ENCODE measurements at places on chromosomes 7 and 10.

- no peak for DNase-seq
These were observed 16.7 kb upstream of the FRA10AC1 start for GRCh38 chr10:93718937-93719725.

GRCh38 chr7:76201732-76202665, at the start of gene SRRM3:
Gene SRRM3, plus strand, starts transcription at chr7:76201896. Its CDS starts 33,171 bp downstream, at chr7:76235067.
- peak; percentile 87 for DNase-seq

DNA sequence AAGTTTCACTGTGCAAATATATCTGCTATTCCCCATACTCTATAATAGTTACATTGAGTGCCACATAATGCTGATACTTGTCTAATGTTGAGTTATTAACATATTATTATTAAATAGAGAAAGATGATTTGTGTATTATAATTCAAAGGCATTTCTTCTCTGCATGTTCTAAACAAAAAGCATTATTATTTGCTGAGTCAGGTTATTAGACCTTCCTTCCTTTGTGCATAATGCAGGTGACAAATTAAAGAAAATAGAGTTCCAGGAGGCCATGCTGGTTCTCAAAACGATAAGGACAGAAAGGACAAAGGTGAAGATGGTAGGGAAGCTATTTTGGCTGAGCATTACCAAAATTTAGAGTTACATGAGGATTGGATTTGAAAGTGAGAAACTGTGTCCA, 85.4 kb upstream of the CYP2C9 start:
- DNase-seq, result no peak

DNA sequence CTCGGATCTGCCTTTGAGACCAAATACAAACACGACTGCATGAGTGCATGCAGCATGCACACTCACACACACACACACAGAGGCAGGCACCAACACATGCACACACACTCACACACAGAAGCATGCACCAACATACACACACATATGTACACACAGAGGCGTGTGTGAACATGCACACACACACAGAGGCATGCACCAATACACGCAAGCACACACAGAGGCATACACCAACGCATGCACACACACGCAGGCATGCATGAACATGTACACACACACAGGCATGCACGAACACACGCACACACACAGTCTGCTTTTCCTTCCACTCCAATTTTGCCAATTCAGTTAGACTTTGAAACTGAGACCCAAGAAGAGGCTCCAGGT, 67.3 kb upstream of the COL13A1 start:
- no peak for DNase-seq

- no peak for DNase-seq
These were observed 84.8 kb downstream of the ANLN start for GRCh38 chr7:36474283-36475010.

DNA sequence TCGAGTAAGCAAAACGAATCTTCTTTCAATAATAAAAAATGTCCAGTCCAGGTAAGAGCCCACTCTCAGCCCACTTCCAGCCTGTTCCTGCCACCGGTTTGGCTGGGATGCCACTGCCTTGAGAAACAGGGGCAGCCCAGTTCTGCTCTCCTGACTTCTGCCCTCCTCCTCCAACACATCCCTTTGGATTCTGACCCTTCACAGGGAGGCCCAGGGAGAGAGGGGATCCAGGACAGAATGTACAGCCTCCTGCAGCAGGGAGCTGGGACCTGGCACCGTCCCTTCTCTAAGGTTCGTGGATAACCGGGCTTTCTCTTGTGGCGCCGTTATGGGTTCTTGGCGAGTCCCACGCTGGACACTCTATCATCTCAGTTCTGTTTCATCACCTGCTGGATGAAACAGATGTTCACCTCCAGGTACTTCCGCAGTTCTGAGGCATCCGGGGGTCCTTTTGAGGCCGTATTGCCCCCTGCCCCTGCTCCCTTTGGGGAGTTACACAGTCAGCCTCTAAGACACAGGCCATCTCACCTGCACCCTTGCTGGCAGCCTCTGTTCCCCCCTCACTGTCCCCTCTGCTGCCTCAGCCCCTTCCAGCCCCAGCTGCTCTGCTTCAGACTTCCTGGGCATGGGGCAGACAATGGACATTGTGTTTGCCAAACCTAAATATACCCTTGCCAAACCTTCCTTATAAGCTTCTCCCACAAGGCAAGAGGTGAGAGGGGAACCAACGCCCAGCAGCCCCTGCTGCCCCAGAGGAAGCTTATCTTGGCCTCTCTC, 203.8 kb upstream of the ZMIZ1 start:
- DNase-seq, result peak; percentile 1

- DNase-seq, result peak; percentile 4
These were observed 182.8 kb downstream of the ZWINT start for GRCh38 chr10:56178210-56178609.

DNA sequence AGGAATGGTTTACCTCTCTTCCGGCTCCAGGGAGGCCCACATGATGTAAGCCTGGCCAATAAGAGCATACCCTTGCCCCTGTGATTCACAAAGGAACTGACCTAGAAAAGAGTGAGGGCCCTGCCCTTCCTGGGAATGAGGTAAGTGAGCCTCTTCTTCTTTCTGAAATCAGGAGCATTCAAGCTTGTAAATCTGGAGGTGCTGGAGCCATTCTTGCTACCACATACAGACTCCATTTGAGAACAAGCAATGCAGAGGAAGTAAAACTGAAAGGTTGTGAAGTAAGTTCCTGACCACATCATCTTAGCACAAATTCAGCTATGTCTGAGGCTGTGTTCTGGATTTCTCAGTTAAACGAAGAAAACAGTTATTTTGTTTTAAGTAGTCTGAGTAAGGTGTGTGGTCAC, 132.2 kb downstream of the CD36 start:
- DNase-seq, result no peak

DNA sequence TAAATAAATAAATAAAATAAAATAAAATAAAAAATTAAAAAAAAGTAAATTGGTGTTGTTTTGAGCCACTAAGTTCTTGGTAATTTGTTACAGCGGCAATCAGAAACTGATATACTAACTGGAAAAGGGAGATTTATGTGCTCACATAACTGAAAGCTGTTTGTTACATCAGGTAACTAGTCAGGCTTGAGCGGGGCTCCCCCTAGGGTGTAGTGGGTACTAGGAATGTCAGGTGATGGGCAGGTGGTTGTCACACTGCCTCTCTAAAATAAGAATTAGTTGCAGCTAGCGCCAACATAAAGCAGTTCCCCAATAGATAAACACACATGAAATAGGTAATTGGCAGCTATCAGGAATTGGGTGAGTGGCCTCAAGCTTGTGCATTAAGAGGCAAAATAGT, 1336.9 kb downstream of the XPNPEP1 start:
- no peak for DNase-seq

- no peak for DNase-seq
These were observed 166.8 kb upstream of the NFE2L3 start for GRCh38 chr7:25985196-25985595.

GRCh38 chr10:60910543-60910942, 33.4 kb downstream of the RHOBTB1 start:
- no peak for DNase-seq

DNA sequence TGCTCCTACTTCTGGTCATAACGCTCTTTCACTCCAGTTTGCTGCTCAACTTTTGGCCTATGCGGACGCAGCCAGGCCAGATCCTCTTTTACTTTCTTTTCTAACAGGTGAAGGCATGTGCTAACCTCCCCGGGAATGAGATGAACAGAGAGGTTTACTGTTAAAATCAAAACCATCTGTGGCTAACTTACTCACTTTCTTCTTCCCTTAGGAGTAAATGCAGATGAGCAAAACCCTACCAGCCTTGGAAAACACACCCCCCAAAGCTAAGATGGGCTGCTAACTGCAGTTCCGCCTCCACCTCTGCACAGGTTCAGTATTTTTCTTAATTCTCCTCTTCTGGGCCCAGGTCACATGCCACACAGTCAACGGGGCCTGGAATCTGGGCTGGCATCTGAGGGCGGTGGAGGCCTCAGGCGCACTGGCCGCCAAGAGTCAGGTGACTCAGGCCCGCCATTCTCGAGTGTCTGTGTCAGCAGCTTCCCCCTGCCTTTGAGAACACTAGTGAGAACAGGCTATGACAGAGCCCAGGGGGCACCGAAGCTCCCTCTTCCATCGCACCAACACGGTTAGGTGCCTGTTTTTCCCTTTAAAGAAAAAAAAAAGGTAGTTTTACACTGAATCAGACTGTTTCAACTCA, 11.1 kb downstream of the FAM53B start:
- no peak for DNase-seq
